Large intestine (tissue), 12 donors: ENCODE measurements at places on chromosomes 1 and 21. TPM values are rescaled to one million over a fixed set of nuclear protein-coding genes. Genes with fewer than 3 reads are reported as not detected.

- H3K36me3 ChIP-seq, result no peaks in the 10 kb centered on the region
- H3K4me3 ChIP-seq, result peak overlapping the region; percentile 54
- peaks cover 82% of the 10 kb centered on the region for H3K4me1 ChIP-seq
Measured at GRCh38 chr1:27525296-27526272, 35.6 kb upstream of the WASF2 start.

DNA sequence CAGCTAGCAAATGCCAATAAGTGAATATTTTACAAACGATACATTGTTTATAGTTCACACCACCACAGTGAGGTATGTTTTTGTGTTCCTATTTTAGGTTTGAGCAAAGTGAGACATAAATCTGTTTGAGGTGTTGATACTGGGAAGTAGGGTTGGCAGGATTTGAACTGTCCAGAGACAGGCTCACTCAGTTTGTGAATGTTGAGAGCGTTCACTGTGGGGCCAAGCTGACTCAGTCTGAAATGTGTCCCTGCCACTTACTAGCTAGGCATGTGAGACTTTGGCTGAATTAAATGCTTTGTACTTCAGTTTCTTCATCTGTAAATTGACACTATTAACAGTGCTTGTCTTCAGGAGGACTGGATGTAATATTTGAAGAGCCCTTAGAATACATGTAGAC is 35.1 kb downstream of the DIRAS3 start:
- no peaks in the 10 kb centered on the region for H3K4me1 ChIP-seq
- no peak overlapping the region for H3K27ac ChIP-seq
- no peaks in the 10 kb centered on the region for H3K36me3 ChIP-seq
- H3K27me3 ChIP-seq, result no peaks in the 10 kb centered on the region

DNA sequence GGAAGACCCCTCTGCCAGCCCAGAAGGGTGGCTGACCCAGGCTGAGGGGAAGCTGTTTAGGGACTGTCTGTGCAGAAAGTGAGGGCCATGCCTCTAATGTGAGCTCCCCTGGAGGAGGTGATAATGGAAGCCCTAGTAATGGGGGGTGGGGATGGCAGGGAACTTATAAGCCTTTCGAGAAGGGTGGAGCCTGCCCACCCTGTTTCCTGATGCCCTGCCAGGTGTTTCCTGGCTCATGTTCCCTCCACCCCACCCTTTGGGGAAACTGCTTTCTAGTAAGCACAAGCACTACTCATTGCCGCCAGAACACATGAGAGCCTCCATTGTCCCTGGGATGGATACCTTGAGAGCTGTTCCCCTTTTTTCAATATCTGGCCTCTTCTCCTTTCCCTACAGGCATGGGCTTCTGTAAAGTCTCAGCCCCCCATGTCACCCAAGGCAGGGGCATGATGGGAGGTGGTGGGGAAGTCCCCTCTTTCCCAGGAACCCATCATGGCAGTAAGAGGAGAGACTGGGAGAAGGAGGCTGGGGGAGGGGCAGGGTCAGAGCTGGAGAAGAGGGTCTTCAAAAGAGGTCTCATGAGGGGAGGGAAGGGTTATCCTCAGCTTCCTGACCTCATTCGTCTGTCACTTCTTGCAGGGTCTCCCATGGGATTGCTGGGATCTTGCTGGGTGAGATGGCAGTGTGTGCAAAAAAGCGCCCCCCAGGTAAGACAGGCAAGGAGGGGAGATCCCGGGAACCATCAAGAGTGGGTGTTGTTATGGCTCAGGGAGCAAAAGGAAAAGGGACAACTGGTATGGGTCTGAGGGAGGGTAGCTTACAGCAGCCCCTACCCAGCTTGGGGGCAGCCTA is 2.4 kb downstream of the ATP8B2 start:
- peaks cover 14% of the 10 kb centered on the region for H3K4me1 ChIP-seq
- H3K36me3 ChIP-seq, result peaks cover 10% of the 10 kb centered on the region
- H3K27ac ChIP-seq, result no peak overlapping the region

DNA sequence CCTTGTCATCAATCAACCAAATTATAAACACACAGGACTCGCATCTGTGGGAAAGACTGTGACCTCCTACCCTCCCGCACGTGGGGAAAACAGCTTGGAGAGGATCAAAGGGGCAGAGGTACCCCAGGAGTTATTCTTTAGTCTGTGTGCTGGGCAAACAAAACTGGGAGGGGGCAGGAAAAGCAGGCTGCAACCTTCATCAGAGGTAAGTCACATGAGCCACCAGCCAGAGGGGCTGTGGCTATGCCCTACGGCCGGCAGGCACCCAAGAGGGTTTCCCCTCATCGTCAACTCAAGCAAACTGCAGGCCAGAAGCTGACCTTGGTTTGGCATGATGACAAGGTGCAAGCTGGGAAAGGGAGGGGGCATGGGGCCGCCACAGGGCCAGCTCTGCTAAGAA is 12.5 kb downstream of the SMIM12 start:
- H3K27ac ChIP-seq, result no peak overlapping the region
- no peak overlapping the region for H3K4me3 ChIP-seq
- peaks cover 16% of the 10 kb centered on the region for H3K4me1 ChIP-seq
- DNase-seq, result no peak

Gene HSPA6
- polyA plus RNA-seq, result 0.46 TPM

Gene ESRRG
- polyA plus RNA-seq, result 9.0 TPM
